ENCODE measurements at places on chromosomes 12 and 14.

GRCh38 chr12:14048941-14049545 is 67.6 kb upstream of the GRIN2B start:
- DNase-seq, result no peak

- no peak for DNase-seq
Observed at GRCh38 chr14:77580477-77580876, 36.0 kb downstream of the SPTLC2 start.

- DNase-seq, result no peak
Observed at GRCh38 chr12:64733857-64734256, 25.3 kb downstream of the GNS start.

DNA sequence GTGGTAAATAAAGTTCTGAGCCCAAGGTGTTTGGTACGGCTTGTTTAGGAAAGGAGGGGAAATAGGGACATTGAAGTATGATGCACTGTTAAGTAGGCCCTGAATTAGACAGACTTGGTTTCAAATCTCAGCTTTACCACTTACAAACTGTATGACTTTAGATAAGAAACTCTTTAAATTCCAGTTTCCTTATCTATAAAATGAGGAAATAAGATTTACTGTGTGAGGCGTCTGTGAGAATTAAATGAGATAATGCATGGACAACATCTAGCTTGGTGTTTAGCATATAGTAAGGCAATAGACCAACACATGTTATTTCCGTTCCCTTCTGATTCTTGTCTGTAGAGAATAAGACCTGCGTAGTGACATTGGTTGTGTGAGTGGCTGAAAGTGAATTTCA is 7.0 kb downstream of the NCKAP1L start:
- DNase-seq, result no peak

DNA sequence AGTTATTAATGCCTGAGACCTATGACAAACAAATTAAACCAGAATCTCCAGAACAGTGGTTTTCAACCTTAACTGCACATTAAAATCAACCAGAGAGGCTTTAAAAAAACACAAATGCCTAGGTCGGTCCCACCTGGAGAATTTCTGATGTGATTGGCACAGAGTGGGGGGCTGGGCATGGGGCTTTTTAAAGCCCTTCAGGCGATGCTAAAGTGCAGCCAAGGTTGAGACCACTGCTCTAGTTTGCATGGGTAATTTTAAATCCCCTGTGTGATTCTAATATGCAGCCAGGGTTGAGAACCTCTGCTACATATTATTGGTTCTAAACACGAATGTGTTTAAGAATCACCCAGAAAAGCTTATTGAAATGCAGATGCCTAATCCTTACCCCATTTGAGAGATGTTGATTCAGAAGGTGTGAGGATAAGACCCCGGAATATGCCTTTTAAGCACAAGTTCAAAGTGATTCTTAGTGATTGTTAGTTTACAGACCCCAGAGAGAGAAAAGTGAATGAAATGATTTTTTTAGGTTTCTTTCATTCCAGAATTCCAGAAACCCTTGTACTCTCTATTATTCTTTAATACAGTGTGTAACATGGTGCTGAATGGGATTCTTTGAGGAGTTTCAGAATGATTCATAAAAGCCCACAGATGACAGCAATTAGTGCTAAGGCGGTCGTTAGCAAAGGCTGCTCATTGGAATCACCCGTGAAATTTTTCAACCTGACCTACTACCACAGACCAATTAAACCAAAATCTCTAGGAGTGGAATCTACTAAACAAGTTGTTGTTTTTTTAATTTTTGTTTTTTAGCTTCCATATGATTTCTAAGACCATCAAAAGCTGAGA is 44.9 kb downstream of the LIN7A start:
- no peak for DNase-seq

DNA sequence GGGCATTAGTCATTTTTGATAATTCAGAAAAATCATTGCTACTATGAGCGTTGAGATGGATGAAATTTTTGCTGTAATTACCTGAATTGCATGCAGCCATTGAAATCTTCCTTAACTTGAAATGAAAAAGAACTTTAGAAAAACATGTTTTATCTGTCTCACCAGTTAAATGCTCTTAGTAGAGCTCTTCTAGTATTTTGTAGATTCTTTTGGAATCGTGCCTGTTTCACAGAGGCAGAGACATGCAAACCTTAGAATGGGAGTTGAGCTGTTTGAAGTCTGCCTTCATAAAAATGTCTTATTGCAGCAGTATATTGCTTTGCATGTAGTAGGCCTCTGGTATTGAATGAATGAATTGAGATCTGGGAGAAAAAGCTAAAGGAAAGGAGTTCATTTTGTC is 4.2 kb downstream of the PEX5 start:
- DNase-seq, result no peak
